ENCODE measurements at places on chromosomes 16 and 17.

DNA sequence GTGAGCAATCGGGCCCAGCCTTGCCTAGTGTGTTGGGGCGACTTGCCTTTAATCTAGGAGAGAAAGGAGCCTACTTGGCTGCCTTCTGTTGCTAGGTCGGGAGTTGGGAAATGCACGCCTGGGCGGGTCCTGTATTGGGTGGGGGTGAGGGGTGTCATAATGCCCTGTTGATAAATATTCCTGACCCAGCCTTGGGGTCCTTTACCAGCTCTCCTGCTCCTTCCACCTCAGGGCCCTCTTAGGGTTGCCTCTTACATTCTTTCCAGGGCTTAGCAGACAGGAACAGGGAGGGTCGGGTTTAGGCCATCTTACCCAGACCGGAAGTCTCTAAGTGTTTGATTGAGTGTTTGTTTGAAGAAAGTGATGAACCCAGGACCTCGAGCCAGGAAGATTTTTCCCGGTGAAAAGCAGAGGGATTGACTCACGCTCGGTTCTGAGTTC, 112.9 kb downstream of the SEC14L1 start:
- no peak for DNase-seq

DNA sequence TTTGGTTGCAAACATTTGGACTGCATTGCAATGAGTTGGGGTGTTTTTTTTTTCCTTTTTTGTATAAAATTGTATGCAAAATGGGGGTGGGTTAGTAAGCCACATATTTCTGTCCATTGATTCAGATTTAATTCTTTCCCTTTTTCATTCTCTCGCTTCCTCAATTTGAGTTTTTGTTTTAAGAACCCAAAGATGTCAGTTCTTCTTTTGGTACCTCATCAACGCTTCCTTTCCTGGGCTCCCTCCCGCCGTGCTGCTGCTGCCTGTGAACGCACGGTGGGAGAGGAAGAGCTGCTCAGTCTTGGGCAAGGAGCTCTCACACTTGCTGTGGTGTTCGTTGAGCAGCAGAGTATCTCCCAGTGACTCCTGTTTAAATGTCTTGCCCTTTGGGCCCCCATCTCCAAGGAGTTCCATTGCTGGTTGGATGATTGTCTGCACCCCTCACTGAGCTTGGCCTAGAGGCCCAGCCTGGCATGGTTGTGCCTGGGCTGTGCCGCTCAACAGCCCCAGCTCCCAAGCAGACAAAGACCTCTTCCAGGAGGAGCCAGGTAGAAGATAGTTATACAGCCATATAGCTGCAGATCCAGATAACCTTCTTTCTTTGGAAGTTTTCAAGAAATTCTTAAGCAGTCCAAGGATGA, 13.6 kb downstream of the UBFD1 start:
- no peak for DNase-seq

DNA sequence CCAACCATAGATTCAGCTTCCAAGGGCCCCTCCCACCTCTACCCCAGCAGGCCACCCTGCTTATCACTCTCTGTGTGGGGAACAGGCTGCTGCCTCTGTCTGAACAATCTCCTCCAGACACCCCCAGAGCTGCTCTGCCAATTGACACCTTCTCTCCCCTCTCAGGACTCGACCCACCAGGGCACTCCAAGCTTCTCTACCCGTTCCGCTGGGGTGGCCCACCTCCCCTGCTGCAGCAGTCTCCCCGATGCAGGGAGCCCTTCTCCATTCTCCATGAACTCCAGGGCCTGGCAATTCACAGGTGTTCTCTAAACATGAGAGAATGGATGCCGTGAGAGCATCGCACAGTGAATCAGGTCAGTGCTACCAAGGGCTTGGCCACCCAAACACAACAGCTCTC, 28.3 kb upstream of the FAAP100 start:
- DNase-seq = no peak

- no peak for DNase-seq
These were observed 1.9 kb upstream of the LCMT1 start for GRCh38 chr16:25109643-25110042.

GRCh38 chr17:77414811-77415400, 274.1 kb downstream of the SEC14L1 start:
- no peak for DNase-seq

DNA sequence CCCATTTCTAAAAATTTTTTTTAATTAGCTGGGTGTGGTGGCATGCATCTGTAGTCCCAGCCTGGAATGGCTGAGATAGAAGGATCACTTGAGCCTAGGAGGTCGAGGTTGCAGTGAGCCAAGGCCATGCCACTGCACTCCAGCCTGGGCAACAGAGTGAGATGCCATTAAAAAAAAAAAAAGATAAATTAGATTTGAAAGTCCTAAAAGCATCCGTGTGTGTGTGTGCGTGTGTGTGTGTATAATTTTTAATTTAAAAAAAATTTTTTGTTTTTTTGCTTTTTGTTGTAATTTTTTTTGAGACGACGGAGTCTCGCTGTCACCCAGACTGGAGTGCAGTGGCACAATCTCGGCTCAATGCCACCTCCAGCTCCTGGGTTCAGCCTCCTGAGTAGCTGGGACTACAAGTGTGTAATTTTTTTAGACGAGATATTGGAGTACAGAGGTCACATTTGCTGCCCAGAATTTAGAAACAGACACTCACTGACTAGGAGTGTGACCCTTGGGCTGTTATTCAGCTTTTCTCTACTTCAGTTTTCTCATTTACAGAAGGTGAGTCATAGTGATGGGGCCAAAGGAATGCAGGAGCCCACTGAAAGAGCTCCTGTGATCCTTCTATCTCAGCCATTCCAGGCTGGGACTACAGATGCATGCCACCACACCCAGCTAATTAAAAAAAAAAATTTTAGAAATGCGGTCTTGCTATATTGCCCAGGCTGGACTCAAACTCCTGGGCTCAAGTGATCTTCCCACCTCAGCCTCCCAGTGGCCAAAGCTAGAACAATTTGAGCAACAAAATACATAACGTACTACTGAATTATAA, 25.5 kb upstream of the TBX4 start:
- no peak for DNase-seq

DNA sequence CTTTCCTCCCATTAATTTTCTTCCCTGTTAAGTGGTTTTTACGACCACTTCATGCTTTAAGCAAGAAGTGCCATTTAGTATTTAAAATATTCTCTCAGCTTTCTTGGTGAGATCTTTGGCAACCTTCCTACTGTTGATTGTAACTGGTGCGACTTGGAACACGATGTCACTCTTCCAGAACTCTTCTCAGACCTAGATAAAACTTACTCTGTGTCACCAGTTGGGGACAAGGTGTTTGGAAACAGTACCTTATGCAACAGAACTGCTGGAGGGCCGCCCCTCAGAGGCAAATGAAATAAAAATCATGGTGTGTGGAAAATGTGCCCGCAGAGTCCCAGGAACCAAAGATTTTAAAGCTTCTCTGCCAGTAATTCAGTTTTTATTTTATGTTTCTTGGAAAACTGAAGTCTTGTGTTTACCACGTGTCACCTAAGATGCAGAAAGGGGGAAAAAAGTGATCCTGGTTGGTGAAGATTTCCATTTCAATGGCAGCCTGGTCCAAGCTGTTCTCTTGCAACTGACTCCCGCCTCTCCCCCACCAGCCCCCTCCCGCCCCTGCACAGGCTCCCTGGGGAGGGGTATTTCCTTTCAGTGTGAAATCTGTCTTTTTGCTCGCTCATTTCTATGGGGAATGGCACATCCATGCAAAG, 7.2 kb upstream of the HSD11B2 start:
- DNase-seq = no peak

DNA sequence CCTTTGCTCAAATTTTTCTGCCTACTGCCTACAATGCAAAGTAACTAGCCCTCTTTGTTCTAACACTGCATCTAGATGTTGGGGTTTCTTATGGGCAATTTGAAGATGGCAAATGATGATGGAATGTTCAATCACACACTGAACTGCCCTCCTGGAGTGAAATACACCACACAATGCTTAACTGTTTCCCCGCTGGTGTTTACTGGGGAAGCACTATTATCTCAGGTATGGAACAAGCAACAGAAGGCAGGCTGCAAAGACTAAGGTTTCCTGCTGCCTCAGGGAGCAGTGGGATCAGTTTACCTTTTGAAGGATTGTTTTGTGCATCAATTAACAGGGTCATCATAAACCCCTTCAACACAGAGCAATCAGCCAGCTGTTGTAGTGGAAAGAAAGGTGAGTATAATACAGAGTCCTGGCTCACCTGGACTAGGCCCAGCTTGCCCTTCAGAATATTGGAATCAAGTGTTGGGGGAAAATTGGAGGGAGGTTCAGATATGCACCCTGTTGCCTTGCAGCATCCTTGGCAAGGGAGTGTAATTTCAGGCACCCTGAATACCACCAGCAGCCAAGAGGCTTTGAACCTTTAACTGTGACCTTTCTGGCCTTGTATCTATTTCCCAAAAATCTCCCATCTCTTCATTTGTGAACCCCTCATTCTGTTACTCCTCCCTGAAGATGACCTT, 105.4 kb upstream of the CDH11 start:
- DNase-seq = no peak

- DNase-seq = no peak
These were observed 15.2 kb downstream of the SCNN1B start for GRCh38 chr16:23317266-23317661.

GRCh38 chr17:41420134-41420533, 4.3 kb downstream of the KRT37 start:
- no peak for DNase-seq

DNA sequence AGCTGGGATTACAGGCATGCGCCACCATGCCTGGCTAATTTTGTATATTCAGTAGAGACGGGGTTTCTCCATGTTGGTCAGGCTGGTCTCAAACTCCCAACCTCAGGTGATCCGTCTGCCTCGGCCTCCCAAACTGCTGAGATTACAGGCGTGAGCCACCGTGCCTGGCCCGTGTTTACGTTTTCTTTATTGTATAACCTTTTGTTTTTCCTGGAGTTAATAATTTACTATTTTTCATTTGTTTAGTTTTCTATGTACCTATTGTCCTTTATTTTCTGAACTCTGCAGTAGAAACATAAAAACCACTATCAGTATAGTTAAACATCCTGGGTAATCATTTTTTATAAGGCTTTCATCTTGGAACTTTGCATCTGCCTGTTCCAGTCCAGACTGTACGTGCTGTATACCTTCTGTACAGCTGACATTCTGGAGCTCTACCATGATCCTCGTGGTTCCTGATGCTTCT, 73.6 kb downstream of the PPM1E start:
- DNase-seq = no peak

GRCh38 chr16:73062001-73062616, 14.2 kb upstream of the ZFHX3 start:
- DNase-seq = no peak

GRCh38 chr17:50608700-50609379, 25.8 kb upstream of the ABCC3 start:
- DNase-seq = no peak

GRCh38 chr16:24062270-24062817, 193.8 kb upstream of the CACNG3 start:
- DNase-seq = no peak

Measured in stimulated activated CD4-positive, alpha-beta T cell treated with anti-CD3 and anti-CD28 coated beads, Interleukin-4, amount 100 ng/mL, for 1 hour (primary cell).